ENCODE measurements at places on chromosomes 4 and X.

DNA sequence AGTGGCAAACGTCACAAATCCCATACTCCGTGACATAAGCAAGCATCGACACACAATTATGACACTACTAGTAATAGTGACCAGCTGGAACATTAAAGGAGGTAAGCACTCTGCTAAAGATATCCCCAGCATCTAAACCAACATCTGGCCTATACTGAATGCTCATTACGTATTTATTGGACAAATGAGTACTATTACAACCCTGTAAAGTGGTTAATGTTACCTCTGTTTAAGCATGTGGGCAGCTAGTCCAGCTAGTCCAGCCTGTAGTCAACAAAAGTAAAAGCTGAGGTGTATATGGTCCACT, 419 bp upstream of the RPGR start:
- no peak for DNase-seq

GRCh38 chr4:140743194-140743931, 12.8 kb downstream of the TBC1D9 start:
- DNase-seq = no peak

DNA sequence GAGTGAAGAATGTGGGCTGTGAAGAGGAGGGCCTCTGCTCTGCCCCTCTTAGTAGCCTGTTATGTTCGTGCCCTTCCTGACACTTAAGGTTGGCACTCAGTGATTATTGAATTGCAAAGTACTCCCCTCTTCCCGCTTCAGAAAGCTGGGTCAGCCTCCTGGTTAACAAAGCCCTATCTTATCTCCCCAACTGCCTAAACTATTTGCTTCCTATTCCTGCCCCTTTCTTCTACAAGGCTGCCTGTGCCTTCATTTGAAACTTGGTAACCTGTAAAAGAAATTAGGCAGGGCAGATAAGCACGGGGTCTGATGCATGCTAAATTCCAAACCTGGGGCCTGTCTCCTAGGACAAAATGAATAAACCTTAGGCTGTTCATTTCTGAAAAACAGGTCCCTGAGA, 23.1 kb upstream of the TMEM150C start:
- DNase-seq = no peak

DNA sequence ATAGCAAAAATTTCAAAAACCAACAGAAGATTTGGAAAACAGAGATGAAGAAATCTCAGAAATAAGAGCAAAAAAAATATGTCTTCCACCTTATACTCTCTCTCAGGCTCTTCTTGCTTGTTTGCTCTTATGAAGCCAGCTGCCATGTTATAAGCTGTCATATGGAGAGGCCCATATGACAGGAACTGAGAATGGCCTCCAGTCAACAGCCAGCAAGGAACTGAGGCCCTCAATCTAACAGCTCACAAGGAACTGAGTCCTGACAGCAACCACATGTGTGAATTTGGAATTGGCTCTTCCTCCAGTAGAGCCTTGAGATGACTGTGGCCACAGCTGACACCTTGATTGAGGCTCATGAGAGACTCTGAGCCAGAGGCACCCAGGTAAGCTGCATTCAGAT, 51.3 kb upstream of the MAOA start:
- DNase-seq = no peak
